Hematopoietic multipotent progenitor cell treated with erythropoietin and hydrocortisone succinate and interleukin-3 and kit ligand, for 4 days (in vitro differentiated cells): ENCODE measurements at places on chromosomes 1 and 21.

- DNase-seq = peak; percentile 30
Measured at GRCh38 chr1:67590329-67590728, 94.7 kb upstream of the GADD45A start.

GRCh38 chr1:99180343-99180808, 83.9 kb upstream of the PLPPR4 start:
- DNase-seq = peak; percentile 90

GRCh38 chr1:234670967-234671626, 61.1 kb upstream of the IRF2BP2 start:
- peak; percentile 54 for DNase-seq

DNA sequence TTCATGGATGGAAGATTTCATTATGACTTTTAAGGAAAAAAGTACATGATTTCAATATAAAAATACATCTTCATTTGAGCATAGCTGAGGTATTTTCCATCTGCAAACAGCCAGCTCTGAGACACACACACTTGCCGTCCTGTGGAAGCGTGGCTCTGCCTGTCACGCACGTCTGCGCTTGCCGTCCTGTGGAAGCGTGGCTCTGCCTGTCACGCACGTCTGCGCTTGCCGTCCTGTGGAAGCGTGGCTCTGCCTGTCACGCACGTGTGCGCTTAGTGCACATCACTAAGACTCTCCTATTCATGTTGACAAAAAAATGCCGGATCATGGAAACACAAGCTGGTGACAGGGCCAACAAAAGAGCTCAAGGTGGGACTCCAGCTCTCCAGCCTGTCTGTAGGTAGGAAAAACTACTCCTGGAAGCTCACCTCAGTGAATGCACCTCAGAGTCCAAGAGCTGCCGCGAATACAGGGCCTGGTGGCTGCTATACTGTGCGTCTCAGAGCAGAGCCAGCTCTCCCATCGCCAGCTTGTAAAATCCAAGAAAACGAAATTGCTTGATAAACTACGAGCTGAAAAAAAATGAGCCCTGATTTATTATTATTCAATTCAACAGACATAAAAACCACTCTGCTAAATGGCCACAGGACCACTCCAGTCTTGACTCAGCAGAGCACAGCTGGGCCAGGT, 69.3 kb downstream of the SLC37A1 start:
- DNase-seq = no peak

GRCh38 chr1:61585714-61586113, 139.2 kb downstream of the TM2D1 start:
- DNase-seq = peak; percentile 6

- peak; percentile 85 for DNase-seq
Measured at GRCh38 chr1:32247983-32248889, 1.2 kb downstream of the FAM167B start.

DNA sequence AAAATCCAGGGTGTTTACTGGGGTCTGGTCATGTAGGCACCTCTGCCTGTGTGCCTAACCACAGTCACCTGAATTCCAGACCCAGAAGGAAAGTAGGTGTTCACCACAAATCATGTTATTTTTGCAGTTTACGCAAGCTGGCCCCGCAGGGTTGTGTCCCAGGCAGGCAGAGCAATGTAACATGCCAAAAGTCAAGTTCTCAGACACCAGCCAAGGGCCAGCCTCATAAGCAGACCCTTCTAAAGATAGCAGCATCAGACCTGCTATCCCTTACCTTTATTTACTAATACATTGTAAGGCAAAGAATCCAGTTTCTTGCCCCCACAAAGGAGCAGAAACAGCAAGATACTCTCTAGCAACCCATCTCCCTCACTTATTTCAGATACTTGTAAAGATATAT, 83.0 kb downstream of the GPR161 start:
- no peak for DNase-seq

- no peak for DNase-seq
Measured at GRCh38 chr1:198922638-198923430, 284.0 kb downstream of the PTPRC start.

DNA sequence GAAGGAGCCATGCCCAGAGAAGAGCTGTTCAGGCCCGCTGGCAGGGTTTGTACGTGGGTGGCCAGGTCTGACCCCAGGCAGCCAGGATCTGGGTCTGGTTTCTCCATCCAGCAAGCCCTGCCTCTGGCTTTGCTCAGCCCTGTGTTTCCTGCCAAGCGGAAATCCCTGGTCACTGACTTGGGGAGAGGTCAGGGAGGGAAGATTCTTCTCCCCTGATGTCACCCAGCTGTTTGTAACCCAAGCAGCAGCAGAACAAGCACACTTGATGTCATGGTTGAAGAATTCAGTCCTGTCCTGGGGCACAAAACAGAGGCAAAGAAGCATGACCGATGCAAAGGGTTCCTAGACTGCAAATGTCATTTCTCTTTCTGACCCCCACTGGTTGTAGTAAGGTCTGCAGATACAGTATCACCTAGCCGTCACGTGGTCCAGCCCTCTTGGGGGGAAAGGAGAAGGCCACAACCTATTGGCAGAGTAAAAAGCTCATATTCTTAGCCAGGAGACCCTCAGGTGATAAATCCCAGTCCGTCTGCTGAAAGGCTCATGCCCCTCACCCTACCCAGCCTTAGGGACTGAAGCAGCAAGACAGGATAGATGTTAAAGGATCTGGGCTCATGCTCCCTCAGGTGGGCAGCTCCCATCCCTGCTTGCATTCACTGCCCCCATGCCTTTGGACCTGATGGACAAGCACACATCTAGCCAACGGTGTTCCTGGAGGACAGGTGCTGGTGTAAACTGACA, 120.9 kb downstream of the SYT2 start:
- DNase-seq = no peak

DNA sequence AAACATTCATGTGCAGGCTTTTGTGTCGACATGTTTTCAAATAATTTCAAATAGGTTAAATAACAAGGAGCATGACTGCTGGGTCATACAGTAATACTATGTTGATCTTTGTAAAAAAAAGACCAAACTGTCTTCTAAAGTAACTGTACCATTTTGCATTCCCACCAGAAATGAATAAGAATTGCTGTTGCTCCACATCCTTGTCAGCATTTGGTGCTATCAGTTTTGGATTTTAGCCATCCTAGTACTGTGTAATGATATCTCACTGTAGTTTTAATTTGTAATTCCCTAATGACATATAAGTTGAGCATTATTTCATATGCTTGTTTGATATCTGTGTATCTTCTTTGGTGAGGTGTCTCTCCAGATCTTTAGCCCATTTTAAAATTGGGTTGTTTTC, 11.6 kb downstream of the UROD start:
- DNase-seq = no peak

- peak; percentile 63 for DNase-seq
Measured at GRCh38 chr1:154219541-154219940, 1.2 kb upstream of the UBAP2L start.

- no peak for DNase-seq
Measured at GRCh38 chr1:107116306-107116790, 24.5 kb upstream of the NTNG1 start.

DNA sequence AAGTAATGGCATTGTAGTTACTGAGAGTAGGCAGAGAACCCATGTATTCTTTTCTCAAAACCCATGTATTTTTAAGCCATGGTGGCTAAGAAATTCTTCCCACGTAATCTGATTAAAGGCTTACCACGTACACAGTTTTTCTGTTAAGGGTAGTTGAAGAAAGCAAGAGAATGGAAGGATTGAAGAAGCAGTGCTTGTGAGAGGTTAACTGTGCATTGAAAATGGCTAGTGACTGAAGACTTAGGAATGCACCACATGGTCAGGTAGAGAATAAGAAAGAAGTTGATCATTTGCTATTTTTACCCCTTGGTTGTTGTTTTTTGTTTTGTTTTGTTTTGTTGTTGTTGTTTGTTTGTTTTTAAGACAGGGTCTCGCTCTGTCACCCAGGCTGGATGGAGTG, 178.9 kb upstream of the SNX7 start:
- no peak for DNase-seq

DNA sequence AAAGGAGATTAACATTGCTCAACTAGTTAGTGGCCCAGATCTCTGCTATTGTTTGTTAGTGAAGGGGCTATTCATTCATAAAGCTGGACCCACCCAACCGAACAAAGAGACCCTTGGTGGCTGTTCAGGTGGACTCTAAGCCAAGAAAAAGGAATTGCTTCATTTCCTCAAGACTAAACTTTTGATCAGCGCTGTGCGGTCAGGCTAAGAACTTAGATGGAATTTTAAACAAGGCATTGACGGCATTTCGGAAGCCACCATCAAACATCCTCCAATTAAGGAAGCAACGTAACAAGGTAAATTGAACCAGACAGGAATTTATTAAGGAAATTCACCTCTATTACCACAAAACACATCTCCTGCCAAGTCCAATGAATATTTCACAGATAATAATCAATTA, 19.9 kb upstream of the SHCBP1L start:
- no peak for DNase-seq

- no peak for DNase-seq
Measured at GRCh38 chr1:93607814-93608186, 73.8 kb downstream of the BCAR3 start.

DNA sequence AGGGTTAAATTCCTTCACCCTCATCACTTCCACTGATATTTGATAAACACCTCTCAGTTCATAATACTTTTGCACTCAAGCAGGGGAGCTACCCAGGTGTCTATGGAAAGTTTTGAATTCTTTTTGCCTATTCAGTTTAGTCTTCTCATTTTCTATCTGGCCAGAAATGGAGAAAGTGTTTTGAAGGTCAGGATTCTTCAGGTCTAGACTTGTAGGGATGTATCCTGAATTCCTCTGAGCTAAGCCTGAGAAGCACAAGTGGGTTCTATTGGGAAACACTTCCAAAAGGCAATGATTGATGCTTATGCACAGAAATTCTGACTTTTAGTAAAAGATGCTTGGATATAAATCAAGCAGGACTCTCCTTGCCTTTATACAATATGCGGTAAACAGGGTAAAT, 217.8 kb upstream of the HOOK1 start:
- no peak for DNase-seq

GRCh38 chr1:111894497-111894896, 95.0 kb downstream of the KCND3 start:
- DNase-seq = no peak

DNA sequence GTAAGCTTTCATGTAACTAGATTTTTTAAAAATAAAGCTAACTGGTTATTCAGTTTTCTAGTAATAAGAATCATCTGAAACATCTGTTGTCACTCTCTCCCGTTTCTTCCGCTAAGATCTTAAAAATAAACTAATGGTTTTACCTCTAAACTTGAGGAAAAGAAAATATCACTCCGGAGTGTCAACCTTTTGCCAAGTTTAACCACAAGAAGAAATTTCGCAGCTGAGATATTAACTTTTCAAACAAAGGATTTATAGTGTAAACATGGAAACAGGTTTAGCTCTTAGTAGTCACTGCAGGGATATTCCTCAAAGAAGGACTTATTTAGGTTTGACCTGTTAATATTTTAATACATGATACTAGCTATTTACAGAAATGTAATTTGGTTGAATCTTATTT, 954.9 kb downstream of the ADGRL2 start:
- DNase-seq = no peak

DNA sequence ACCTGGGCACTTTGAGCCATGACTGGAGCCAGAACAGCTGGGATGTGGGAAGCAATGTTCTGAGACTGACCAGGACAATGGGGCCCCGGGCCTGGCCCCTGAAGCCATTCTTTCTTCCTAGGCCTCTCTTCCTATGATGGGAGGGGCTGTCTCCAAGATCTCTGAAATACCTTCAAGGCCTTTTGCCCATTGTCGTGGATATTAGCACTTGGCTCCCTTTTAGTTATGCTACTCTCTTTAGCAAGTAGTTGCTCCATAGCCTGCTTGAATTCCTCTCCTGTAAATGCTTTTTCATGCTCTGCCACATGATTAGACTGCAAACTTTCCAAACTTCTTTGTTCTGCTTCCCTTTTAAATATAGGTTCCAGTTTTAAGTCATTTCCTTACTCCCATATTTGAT, 262.9 kb upstream of the CACYBP start:
- DNase-seq = no peak

DNA sequence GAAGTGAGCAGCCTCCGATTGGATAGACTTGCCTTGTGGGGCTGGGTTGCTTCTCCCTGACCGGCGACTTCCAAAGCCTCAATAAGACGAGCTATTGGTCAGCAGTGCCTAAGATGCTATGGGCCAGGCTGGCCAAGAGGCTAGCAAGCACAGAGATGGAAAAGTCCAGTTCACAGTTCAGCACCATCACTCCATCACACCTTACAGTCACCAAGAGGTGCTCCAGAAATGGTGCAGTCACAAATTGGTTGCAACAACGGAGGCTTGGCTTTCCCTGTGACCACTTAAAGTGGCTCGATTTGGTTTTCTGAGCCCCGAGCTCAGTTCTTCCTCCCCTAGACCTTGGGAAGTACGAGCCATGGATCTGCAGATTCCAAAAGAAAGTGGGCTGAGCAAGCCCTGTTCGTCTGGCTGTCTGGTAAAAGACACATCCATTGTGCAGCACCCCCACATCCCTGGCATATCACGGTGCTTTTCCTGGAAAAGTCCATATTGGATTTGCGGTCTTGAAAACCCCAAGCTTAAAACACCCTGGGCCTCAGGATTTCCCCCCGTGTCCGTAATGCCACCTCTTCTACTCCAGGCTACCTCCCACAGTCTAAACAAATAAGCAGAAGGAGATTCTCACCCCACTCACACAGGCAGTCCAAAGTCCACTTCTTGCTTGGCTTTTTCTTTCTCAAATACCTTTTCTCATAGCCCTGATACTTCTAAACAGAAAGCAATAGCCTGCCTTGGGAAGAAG, 1.3 kb downstream of the SLAMF1 start:
- no peak for DNase-seq

GRCh38 chr21:15442743-15443469, 286.9 kb upstream of the USP25 start:
- peak; percentile 41 for DNase-seq

- DNase-seq = no peak
Measured at GRCh38 chr1:50705699-50706098, 254.4 kb downstream of the FAF1 start.

- no peak for DNase-seq
Measured at GRCh38 chr1:197284966-197285365, 16.9 kb downstream of the CRB1 start.

- DNase-seq = no peak
Measured at GRCh38 chr1:213251972-213252371, 200.9 kb downstream of the RPS6KC1 start.

- peak; percentile 48 for DNase-seq
Measured at GRCh38 chr1:61120998-61121397, 38.6 kb downstream of the NFIA start.

DNA sequence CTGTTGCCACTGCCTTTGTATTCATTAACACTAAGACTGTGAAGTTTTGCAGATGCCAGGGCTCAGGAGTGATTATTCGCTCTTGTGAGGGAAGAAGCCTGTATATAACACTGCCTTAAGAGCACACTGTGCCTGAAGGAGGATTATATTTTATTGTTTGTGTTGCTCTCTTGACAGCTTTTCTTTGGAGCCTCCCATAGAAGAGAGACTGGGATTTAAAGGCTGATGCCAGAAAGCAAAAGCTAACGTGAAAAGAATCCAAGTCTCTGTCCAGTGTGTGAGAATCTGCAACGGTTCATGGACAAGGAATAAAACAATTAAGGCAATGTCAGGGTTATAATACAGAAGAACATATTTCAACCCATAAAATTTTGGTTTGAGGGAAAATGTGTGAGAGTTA, 316.8 kb downstream of the NFIA start:
- no peak for DNase-seq
